Activated T-helper 2 cell treated with anti-CD3 and anti-CD28 coated beads, Interferon-gamma antibody, Interleukin-2, Interleukin-4, amounts not matched to agents 10 μg/mL and 5 μg/mL and 100 μg/mL, durations not matched to agents 14 hours and 24 hours and 36 hours (primary cell): ENCODE measurements at places on chromosomes 5 and 9.

DNA sequence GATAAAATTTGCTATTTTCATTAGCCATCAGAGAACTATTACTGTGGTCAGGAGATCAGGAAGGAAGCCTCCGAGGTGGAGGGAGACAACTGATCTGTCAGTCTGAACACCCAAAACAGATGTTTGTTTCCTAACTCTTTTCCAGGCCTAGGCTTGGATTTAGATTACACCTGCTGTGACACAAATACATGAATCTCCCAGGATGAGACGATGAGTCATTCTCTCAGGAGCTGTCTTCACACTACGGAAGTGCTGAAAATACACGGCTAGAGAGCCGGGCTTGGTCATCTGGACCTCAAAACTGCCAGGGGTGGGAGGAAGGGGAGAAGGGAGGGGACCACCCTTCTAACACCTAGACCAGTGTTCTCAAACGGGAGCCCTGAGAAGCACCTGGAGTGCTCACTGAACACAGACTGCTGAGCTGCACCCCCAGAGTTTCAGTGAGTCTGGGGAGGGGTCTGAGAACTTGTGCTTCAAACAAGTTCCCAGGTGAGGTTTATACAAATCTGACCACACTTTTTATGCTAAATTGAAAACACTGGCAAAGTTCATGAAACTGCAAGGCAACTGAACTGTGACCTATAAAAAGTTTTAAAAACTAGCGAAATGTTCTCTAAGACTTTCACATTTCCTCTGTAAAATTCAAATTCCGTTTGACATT, 80.3 kb upstream of the EQTN start:
- DNase-seq, result no peak

DNA sequence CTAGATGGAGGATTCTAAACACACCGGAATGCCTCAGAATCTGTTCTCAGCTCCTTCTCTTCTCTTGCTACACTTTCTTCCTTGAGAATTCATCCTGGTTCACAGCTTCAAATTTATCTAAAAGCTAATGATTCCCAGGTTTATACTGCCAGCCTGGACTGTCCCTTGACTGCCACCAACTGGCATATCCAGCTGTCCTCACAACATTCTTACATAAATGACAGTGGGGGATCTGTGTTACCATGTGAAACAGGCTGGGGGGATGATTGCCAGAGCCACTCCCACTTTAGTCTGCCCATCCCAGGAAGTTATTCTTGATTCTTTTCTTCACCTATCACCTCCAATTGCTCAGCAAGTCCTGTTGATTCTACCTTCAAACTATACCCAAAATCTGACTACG, 27.2 kb upstream of the ZFR start:
- no peak for DNase-seq

DNA sequence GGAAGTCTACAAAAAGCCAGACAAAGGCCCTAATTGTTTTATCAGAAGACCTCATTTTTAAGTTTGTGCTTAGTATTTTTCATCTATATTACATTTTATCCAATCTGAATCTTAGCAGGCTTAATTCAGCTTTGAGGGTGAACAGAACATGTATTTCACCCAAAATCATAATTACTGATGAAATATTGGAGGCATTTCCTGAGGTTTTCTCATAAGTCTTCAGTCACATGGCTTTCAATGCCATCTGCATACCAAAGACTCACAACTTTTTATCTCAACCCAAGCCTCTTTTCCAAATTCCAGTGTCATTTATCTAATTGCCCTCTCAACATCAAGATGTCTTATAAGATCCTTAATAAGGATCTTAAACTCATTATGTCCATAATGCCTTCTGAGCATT, 150.8 kb downstream of the TTC39B start:
- DNase-seq, result no peak

- no peak for DNase-seq
These were observed 211.3 kb downstream of the FAM114A2 start for GRCh38 chr5:153827397-153827796.

GRCh38 chr9:2015581-2016407, 647 bp downstream of the SMARCA2 start:
- peak; percentile 54 for DNase-seq

DNA sequence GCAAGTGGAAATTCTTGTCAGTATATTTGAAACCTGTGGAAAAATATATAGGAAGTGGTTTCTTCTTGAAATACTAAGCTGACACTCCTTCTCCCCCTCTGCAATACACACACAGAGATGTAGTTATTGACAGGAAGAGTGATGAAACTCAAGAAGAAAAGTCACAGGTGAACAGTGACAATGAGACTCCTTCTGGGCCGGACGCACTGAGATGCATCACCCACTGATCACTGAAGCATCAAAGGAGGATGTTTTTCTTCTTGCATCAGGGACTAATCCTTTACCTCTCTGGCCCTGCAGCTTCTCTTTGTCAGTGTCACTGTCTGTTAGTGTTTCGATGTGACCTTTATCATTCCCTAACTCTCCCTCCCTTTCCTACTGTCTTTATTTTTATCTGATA, 1864.2 kb upstream of the C9orf72 start:
- no peak for DNase-seq

GRCh38 chr5:81007637-81008027, 47.5 kb downstream of the RASGRF2 start:
- DNase-seq, result no peak

DNA sequence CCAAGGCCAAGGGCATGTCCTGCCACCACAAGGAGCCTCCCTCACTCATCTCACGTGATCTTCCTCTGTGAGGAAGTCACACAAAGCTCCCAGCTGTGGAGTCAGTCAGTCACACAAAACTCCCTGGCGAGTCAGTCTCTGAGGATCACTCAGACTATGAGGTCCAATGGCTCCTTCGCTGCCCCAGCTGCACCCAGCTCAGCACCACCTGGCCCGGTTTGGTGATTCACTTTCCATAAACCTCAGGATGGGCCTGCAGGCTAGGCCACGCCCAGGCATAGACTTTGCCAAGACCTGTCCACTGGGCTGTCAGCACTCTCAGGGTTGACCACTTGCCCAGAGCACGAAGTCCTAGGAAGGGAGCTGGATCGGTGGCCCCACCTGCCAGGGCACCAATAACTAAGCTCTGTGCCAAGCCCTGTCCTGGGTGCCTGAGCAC, 233.8 kb downstream of the HSPA4 start:
- no peak for DNase-seq

DNA sequence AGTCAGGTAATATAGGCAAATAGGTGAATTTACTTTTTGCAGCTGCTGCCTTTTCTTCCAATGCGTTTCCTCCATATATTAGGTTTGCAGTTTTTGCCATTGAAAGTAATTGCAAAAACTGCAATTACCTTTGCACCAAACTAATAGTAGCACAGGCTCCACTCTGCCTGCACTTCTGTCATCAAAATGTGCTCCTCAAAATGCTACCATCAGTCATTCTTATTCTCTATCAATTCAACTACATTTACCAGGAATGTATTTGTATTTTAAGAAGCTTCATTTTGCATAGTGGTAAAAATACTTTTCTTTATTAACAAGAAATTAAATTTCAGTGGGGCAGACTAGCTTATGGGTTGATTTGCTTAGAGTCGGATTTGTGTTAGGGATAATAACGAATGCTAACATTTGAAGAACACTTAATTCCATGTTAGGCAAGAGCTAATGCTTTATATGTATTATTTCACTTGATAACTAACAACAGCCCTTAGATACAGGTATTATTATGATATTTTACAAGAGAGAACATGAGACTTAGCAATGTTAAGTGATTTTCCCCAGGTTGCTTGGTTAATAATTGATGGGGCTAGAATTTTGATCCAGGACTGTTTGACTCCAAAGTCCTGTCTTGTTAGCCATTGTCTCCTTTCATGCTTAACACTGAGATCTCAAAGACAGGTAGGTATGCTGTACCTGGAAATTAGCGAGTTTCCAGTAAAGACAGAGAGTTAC, 300.4 kb downstream of the MAN2A1 start:
- DNase-seq, result no peak

- DNase-seq, result no peak
These were observed 8.7 kb upstream of the AGPAT2 start for GRCh38 chr9:136695955-136696354.

DNA sequence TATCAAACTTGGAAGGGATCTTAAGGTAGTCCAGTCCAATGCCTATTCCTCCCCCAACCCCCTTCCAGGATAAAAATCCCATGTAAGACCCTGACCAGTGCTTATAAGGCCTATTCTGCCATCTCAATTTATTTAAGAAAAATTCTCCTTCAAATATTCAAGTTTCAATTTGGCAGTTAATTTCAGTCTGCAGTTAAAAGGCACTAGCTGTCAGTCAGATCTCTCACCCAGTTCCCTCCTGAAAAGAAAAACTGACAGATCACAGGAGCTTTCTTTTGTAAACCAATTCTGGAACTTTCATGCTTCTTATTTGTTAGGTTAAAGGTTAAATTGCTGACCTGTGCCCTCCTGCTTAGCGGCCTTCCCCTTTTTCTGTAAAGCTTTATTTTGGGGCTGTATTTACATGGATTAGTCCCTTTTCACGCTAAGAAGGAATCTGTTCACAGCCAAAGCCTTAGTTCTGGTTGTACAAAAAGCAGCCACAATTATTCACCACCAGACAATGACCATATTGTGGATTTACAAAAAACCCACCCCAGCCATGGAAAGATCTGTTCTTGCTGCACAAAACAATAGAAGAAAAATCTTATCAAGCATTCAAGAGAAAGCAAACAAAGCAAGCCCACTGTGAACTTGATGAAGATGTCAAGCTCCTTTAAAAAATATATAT, 68.7 kb downstream of the DENND1A start:
- no peak for DNase-seq

- DNase-seq, result peak; percentile 72
These were observed at the start of gene RGS14 for GRCh38 chr5:177357459-177358351. Gene RGS14, plus strand, starts transcription at chr5:177357924. Its CDS starts 101 bp downstream, at chr5:177358025.
